ENCODE measurements at places on chromosomes 6 and 20. TPM values are rescaled to one million over a fixed set of nuclear protein-coding genes. Genes with fewer than 3 reads are reported as not detected.

MYCT1 gene
- not detected for total RNA-seq

PCSK2 gene
- total RNA-seq = not detected

C20orf144 gene
- 0.15 TPM for total RNA-seq

GRCh38 chr6:166554316-166554715, 32.2 kb downstream of the RAMACL start:
- DNase-seq = no peak

- no peak for DNase-seq
Measured at GRCh38 chr6:164085091-164086075, 670.9 kb downstream of the QKI start.

GRCh38 chr6:158773581-158774449, 45.4 kb downstream of the EZR start:
- DNase-seq = no peak

DNA sequence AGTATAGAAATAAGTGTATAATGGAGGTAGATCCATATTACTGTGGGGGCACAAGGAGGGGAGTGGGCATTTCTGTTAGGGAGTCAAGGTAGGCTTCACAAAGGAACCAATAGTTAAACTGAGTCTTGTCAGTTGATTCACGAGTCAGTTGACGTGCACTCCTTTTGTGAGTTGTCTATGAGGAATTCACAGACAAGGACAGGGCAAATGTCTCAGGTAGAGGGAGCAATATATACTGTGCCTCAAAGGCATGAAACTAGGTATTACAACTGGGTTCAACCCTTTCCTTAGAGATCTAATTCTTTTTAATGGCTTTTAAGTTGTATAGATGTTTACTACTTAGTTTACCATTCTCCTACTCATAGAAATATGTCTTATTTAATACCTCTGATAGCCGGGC, 11.0 kb downstream of the TMEM14C start:
- no peak for DNase-seq

GRCh38 chr20:3304456-3304855, 65.5 kb upstream of the SLC4A11 start:
- no peak for DNase-seq

DNA sequence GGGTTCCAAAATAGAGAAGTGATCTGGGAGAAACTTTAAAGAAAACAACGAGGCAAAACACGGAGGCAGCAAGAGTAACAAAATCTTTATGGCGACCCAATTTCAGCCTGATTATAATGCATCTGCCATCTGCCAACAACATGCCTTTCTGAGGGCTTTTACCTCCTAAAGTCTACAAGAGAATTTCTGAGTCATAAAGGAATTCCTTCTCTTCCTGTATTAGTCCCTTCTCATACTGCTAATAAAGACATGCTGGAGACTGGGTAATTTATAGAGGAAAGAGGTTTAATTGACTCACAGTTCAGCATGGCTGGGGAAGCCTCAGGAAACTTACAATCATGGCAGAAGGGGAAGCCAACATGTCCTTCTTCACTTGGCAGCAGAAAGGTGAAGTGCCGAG, 226.6 kb downstream of the HACE1 start:
- DNase-seq = no peak

GRCh38 chr20:52263757-52264156, 72.2 kb upstream of the ZFP64 start:
- no peak for DNase-seq
